Kidney glomerular epithelial cell (primary cell): ENCODE measurements at places on chromosomes 1 and 21.

- DNase-seq = no peak
Measured at GRCh38 chr1:26044971-26045721, 772 bp downstream of the SLC30A2 start.

- DNase-seq = no peak
Measured at GRCh38 chr21:38729754-38730379, 75.9 kb upstream of the ETS2 start.

- no peak for DNase-seq
Measured at GRCh38 chr1:111191496-111191895, 8.9 kb downstream of the DENND2D start.

- no peak for DNase-seq
Measured at GRCh38 chr1:181083842-181084605, 4.5 kb upstream of the IER5 start.

DNA sequence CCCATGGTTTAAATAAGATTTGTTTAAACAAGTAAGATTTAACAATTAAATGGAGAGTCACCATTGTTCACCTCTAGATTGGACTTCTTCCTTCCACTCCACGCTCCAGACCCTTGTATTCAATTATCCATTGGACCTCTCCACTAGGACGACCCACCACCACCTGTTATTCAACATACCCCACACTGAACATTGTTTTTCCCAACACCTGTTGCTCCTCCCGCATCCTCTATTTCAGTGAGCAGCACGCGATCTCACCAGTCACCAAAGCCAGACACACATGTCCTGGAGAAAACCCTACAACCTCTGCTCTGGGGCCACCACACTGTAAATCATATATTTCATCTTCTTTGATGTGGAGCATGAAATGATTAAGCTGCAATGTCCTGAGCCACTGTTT lies 28.6 kb downstream of the ATP8B2 start:
- no peak for DNase-seq

DNA sequence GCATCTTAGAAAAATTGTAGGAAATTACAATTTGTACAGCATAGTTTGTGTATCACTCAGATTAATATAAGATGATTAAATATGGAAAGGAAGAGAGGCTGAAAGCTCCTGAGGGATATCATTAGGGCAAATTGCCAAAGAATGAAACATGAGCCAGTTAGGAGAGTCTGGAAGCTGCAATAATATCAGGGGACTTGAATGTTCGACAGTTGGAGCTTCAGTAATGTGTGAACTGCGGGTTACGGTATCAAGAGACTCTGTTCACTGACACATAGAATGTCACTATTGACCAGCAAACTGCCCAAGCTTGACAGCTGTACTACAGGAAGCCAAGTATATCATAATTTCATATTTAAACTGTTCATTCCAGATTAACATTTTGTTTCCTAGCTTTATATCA lies 157.2 kb downstream of the DENND1B start:
- DNase-seq = no peak

DNA sequence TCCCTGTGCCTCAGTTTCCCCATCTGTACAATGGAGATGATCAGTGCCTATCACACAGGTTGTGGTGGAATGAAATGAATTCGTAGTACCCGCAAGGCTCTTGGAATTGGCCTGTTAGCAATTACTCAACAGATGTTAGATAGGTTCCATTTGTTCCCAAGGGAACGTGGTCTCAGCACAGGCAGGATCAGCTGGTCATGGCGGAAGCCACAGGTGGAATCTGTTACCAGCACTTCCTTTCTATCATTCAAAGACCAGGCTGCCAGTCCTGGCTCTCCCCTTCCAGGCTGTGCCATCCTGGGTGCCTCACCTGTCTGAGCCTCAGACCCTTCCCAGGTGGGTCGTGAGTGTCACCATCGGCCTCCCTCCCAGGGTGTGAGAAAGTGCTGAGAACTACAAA lies 61.5 kb downstream of the FBXO2 start:
- no peak for DNase-seq

GRCh38 chr1:70101231-70101630 lies 104.1 kb downstream of the LRRC40 start:
- DNase-seq = no peak

DNA sequence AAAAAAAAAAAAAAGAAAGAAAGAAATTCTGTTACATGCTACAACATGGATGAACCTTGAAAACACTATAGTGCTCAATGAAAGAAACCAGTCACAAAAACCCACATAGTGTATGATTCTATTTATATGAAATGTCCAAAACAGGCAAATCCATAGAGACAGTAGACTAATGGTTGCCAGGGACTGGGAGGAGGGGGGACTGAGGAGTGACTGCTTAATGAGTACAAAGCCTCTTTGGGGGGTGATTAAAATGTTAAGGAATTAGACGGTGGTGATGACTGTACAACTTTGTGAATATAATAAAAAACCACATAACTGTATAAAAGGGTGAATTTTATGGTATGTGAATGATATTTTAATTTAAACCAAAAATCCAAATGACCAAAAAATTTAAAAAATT lies 116.0 kb upstream of the GUCA2B start:
- DNase-seq = no peak

GRCh38 chr1:108046026-108046425 lies 81.0 kb upstream of the VAV3 start:
- no peak for DNase-seq

DNA sequence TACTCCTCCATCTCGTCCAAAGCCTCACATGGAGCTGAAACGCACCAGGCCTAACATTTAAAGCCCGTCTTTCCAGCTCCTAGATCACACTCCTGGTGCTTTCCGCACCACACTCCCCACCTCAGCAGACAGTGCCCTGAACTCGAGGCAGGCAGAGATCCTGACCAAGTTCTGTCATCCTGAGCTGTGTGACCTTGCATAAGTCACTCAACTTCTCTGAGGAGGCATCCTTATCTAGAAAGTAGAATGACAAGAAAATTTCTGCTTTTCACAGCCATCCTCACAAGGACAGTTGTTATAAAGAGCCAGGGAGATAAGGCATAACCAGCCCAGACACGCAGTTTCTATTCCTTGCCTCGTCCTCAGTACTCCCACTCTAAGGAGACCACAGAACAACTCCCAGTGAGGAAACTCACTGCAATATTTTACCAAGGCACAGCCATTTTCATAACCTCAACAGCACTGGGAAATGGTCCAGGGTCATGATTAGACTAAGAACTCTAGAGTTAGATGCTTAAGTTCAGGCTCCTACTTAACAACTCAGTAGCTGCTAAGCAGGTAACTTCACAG lies 3.1 kb downstream of the LRP8 start:
- DNase-seq = no peak

GRCh38 chr1:91621360-91621759 lies 120.7 kb downstream of the CDC7 start:
- no peak for DNase-seq

DNA sequence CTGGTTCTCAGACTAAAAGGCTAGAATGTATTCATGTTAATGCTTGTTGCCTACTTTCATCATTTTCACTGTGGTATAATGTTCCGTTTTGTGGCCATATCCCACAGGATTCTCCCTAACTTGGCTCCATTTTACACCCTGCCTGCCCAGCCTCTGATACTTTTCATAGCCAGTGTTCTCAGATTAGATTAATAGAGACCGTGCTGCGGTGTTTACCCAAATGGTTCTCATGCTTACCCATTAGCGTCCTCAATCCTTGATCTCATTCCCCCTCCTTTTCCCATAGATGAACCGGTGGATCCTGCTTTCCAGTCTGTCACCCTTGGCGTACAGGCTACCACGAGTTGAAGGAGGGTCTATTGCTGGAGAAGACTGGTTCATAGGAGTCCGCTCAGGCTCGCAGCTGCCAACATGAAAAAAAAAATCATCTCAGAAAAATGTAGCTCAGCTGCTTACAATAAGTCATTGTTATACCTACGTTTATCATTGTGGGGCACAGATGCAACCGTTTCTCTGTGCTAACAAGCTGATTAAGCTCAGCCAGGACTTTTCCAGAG lies 78.7 kb downstream of the SETD4 start:
- DNase-seq = no peak

DNA sequence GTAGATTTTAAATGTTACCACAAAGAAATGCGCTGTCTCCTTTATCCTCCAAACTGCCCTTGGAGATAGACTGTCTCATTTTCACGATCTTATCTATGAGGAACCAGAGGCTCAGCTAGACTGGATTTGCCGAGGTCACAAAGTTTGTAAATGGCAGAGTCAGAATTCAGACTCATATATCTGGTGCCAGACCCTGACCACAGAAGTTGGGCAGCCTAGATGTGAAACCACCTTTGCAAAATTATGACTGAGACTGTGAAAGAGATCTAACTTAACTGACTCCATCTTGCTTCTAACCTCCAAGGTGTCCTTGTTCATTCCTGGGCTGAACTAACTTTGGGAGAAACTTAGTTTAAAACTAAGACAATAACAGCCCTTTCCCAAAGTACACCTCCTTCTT lies 14.1 kb downstream of the CNR2 start:
- no peak for DNase-seq

GRCh38 chr1:90721210-90722194 lies 4.4 kb upstream of the BARHL2 start:
- DNase-seq = peak; percentile 41

GRCh38 chr21:34997294-34997693 lies 51.8 kb downstream of the RUNX1 start:
- no peak for DNase-seq

GRCh38 chr1:155989242-155990004 lies 11.1 kb upstream of the ARHGEF2 start:
- peak; percentile 38 for DNase-seq

DNA sequence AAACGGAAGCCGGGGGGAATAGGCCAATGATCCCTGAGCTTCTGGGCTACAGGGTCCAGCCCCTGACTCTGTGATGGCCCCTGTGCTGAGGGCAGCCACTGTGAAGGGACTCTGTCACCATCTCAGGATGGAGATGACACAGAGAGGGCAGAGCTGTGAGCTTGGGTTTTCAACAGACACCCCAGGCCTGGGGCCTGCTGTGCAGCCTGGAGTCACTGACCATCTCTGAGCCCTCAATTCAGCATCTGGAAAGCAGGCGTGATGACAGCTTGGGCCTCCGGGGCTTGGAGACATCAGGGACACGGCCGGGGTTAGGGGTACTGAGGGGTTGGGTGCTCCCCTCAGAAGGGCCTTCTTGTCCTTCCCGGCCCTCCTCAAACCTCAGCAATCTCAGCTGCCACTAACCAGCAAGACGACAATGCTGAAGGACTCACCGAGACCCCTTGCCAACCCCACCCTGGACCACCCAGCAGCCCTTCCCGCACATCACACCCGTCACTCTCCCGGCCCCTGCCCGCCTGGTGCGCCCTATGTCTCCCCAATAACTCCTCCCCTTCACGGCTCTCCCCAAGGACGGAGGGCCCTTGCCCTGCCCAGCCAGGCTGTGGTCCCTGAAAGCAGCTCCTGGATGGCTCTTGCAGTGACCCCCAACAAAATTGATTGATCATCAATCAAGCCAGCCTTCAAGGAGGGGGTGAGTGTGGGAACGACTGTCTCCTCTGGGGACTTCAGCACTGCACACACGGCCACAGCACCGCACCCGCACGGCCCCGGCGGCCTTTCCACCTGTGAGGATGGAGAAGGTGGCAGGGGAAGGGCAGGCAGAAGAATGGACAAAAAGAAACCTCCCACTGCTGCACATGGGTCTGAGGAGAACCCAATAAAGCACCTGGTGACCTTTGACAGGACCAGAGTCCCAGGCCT lies 4.3 kb downstream of the MEGF6 start:
- no peak for DNase-seq

DNA sequence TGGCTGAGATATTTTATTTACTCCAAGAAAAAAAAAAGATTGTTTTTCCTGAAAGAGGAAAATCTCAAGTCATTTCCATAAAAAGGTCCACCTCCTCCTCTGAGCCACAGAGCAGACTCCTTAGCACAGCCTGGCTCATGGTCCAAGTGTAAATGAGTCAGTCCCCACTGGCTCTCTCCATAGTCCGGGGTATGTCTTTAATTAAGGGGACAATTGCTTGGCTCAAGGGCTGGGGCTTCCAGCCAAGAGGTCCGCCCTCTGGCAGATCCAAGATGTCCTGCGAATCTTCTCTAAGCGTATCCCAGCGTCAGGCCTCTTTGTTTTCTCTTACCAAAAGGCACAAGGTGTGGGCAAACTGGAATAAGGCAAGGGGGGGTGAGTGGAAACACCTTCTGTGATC lies 33.3 kb downstream of the FOXD2 start:
- DNase-seq = no peak

DNA sequence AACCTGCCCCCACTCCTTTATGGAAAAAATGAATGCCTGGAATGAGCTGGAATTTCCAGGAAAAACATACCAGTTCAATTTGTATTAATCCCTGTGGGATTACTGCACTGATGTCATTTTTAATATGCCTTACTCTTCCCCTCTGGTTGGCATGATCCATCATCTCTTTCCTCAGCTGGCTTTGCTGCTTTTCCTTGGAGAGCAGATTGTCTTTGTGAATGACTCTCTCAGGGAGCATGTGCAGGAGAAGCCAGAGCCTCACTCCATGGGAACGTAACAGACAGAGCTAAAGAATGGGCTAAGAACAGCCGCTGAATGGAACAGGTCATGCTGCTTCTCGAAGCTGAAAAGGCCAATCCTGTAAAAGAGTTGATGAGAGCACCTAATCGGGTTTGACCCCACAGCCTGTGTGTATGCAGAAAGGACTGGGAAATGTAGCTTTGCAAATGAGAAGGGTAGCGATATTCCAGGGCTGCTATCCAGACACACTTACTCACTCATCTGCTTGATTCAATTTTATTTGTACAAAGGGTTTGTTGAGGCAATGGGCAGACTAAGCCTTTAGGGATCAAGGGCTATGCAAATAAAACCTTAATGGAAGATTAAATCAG lies 20.7 kb downstream of the PHC2 start:
- DNase-seq = no peak

DNA sequence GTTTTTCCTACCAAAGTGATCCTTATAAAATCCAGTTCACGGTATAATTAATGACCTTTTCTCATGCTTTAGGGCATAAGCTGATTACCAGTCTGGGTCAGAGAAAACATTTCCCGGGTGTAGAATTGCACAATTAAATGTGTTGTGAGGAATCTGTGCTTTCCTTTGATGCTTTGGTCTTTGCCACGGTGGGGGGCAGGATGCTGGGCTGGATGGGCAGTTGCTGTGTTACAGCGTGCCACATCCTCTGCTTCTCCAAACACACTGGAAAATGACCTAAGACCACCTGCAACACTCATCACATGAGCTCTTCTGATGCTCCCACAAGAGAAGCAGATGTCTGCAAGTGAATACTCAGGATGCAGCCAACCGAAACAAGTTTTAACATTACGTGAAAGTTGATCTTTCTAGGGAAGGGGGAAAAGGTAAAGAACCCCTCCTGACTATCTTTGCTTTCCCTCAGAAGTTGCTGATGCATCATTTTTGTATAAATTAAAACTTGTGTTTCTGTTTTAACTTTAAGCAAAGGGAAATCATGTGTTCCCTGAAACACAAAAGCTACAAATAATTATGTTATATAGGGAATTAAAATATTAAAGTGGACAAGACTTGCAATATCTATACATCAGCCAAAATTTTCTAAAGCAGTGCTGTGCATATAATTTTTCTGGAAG lies 515.3 kb upstream of the NR5A2 start:
- DNase-seq = peak; percentile 78

DNA sequence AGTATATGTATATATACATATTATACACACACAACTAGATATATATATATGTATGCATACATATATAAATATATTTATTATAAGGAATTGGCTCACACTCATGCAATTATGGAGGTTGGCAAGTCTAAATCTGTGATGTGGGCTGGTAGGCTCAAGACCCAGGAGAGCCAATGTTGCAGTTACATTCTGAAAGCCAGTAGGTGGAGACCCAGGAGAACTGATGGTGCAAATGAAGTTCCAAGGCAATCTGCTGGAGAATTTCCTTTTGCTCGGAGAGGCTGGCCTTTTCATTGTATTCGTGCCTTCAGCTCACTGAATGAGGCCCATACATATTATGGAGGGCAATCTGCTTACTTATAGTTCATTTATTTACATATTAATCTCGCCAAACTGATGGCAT lies 9.4 kb downstream of the IVL start:
- DNase-seq = peak; percentile 4
